ENCODE measurements at places on chromosomes 3 and 15.

- no peak for DNase-seq
These were observed 263.2 kb downstream of the NLGN1 start for GRCh38 chr3:173660645-173661299.

- DNase-seq, result no peak
These were observed 110.3 kb downstream of the MFSD1 start for GRCh38 chr3:158912188-158912587.

DNA sequence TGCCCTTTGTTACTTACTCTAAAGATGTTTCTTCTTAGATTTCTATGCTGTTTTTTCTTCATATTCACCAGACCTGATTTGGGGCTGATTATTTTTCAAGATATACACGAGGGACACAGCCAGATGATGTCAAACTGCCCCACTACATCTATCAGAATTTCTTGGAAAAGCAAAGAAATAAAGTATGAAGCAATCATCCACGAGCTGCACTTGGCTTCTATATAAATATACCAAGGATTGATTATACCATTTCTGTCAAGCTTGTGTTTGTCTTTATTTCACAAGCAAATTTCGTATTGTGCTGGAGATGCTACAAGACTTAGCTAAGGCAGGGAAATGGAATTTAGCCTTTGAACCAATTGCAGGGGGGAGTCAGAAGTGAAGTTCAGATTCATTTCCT, 715.1 kb upstream of the NR2F2 start:
- no peak for DNase-seq

GRCh38 chr3:125428216-125428830, 53.2 kb upstream of the ZNF148 start:
- peak; percentile 29 for DNase-seq

DNA sequence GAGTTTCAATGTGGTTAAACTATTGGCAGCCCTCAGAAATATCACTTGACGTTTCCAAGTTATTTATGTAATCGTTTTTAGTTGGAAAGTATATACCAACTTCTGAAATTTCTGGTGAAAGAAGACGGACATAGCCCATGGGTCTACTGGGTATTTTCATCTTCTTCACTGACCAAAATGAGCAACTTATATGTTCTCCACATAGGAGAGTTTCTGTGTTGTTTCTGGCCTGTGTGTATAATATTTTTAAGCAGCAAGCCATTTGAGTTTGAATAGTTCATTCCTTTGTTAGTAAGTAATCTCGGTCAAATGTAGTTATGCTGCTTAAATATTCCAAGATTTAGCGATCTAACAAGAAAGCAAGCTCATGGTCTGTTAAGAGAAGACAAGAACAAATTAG, 57.3 kb downstream of the ADAMTSL3 start:
- no peak for DNase-seq

- no peak for DNase-seq
These were observed 514 bp downstream of the IGF2BP2 start for GRCh38 chr3:185824051-185825005.

DNA sequence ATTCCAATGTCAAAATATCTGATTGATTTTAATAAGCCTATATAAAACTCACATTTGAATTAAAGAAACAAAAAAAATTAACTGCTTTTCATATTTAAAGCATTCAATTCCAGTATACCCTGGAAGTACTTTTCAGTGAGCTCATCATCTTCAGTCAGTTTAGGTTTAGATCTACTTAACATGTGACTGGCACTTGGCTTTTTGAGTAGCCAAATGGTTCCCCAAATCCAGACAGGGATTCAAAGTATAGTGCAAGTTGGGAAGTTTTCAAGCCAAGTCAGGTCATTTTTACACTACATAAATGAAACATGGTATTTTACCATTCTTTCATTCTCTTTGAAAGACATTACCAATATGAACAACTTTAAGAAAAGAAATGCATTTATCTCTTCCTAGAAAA, 57.5 kb downstream of the ATP8B4 start:
- no peak for DNase-seq

DNA sequence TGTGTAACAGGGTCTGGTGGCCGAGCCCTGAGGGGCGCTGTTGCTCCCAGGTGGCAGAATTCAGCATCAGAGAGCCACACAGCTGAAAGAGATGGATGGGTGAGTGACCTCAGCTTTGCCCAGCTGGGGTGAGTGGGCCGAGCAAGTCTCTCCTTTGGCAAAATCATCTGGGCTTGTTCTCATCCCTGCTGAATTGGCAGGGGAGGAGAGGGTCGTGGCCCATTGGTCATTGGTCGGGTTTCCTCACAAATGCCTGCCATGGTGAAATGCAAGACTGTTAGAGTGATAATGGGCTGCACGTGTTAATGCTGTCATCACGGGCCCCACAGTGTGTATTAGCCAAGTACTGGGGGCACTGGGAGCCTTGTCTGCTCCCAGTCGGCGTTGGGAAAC, 15.9 kb downstream of the ABHD2 start:
- DNase-seq, result no peak

DNA sequence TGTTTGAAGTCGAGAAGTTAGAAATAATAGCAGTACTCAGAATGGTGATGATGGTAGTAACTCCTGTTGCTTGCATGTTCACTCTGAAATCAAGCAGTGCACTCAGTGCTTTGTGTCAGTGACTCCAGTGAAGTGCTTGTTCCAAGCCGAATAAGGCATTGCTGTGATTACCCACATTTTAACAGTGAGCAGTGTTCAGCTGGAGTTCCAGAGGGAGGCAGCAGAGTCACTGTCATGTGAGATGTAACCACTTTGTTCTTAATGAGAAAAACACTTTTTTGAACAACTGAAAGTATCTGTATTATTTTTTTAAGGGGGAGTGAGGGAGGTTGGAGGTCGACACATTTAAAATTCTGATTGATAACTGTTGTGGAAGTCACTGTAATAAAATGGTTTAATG, 3.7 kb downstream of the MDFIC2 start:
- DNase-seq, result no peak

GRCh38 chr3:86175593-86176444, 815.1 kb downstream of the VGLL3 start:
- no peak for DNase-seq

- DNase-seq, result no peak
These were observed 75.3 kb downstream of the RFX7 start for GRCh38 chr15:56168394-56168793.

GRCh38 chr3:42501681-42502428, 588 bp upstream of the VIPR1 start:
- no peak for DNase-seq

- no peak for DNase-seq
These were observed 368.4 kb downstream of the MECOM start for GRCh38 chr3:169295126-169295525.

DNA sequence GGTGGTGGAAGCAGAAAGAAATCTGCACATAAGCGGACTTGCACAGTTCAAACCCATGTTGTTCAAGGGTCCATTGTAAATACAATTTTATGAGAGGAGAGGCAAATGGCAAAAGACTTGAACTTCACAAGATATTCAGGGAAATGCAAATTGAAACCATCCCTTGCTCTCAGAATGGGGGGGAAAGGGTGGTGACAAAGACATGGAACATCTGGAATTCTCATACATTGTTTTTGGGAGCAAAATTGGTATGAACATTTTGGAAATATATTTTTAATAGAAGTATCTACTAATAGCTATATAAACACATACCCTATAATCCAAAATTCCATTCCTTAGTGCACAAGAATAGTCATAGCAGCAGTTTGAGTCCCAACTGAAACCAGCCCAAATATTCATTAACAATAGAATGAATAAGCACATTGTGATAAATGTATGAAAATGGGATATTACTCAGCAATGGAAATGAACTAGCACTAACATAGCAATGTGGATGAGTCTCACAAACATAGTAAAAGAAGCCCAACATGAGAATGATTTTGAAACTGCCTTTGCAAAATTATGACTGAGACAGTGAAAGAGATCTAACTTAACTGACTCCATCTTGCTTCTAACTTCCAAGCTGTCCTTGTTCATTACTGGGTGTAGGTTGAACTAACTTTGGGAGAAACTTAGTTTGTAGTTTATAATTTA, 77.2 kb downstream of the CD200R1L start:
- peak; percentile 44 for DNase-seq

- DNase-seq, result peak; percentile 46
These were observed 10.0 kb downstream of the GATA2 start for GRCh38 chr3:128482666-128483656.

DNA sequence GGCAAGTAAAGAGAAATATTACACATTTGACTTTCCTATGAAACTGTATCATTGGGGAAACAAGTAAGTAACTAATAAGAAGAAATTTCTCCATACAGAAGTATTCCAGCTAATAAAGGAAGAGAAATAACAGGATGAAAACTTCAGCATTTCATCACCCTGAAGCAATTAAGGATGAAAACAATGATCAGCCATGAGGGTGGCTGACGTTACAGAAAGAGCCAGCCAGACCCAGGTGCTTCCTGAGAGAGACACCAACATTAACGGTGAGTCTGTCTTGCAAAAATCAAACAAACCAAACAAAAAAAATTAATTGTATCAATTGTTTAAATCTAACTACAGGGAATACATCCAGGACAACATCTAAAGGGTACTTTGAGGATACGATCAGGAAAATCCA, 190.0 kb downstream of the ARRDC4 start:
- DNase-seq, result no peak

GRCh38 chr3:159796226-159796625, 192.4 kb upstream of the IL12A start:
- DNase-seq, result no peak

DNA sequence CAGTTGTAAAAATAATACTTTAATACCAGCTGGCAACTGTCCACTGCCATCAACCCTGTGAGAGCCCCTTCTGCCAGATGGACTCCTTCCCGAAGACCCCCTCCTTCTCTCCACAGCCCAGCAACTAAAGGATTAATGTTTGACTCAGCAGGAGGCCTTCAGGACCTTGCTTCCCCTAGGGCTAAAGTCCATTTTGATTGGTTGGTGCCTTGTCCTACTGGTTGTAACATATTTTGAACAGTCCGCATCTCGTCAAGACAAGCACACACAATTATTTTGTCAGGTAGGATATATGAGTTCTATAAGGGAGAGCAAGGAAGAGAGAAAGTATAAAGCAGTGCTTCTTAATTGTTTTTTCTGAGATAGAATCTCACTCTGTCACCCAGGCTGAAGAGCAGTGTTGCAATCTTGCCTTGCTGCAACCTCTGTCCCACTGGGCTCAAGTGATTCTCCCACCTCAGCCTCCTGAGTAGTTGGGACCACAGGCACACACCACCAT, 18.6 kb downstream of the ACOX2 start:
- no peak for DNase-seq

- DNase-seq, result no peak
These were observed 151.4 kb downstream of the KLF13 start for GRCh38 chr15:31477851-31478701.

- no peak for DNase-seq
These were observed 74.7 kb downstream of the WDR76 start for GRCh38 chr15:43901495-43901894.

DNA sequence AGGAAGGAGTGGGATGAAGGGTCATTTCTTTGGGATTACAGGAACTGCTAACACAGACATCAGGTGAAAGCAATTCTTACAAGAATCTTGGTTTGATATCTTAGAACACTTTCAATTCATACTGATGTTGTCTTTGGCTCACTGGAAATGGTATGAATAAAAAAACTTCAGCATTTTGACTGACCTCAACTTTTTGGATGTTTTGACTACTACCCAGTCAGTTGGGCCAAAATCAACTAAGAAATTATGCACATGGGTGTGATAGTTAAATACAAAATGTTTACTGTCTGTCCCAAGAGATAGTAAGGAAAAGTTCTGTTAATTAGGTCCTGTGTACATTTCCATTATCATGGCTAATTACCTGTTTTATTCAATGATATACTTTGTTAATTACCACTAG, 165.5 kb upstream of the LRIG1 start:
- no peak for DNase-seq

- DNase-seq, result no peak
These were observed 262.1 kb downstream of the IGSF11 start for GRCh38 chr3:118772547-118773011.

DNA sequence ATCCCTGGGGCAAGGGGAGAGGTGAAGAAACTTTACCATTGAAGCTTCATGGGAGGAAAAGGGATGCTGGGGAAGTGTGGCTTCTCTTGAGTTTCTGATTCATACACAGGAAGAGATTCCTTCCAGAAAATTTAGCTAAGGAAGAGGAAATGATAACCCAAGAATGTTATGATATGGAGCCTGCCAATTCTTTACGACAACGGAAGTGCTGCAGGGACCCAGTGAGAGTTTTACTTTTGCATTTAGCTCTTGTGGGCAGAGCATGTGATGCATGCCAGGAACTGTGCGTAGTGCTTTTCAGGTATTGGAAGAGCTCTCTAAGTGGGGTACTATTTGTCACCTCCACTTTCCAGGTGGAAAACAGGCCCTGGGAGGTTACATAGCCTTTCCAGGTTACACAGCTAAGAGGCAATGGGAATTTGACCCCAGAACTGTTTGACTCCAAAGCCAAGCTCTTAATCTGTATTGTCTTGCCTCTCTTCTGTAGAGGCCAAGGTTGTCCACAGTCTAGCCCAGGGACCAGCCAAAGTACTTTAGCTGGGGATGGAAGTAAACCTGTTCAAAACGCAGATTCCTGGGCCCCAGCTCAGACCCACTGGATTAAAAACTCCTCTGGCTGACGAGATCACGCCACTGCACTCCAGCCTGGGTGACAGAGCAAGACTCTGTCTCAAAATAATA, 23.0 kb downstream of the CMTM7 start:
- peak; percentile 16 for DNase-seq

- peak; percentile 27 for DNase-seq
These were observed 1.2 kb upstream of the SNAPC5 start for GRCh38 chr15:66498501-66499386.

DNA sequence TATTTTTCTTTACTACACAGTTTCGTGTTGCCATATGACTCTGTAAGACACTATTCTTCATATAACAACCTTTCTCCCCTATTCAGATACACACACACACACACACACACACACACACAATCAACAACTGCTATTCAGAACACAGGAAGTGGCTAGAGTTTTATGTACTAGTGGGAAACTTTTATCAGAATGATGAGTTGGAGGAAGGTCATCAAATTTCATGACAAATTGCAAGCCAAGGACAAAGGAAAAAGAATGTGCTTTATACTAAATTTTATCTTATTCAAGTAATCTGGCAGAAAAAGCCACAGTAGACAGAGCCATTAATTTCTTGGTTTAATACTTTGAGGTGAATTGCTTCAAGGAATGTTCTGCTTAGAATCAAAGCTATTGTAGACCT, 899.8 kb downstream of the ROBO2 start:
- no peak for DNase-seq

- no peak for DNase-seq
These were observed 799 bp downstream of the VPS33B start for GRCh38 chr15:91021516-91022074.

GRCh38 chr3:45034612-45035252, 8.6 kb downstream of the CLEC3B start:
- no peak for DNase-seq

DNA sequence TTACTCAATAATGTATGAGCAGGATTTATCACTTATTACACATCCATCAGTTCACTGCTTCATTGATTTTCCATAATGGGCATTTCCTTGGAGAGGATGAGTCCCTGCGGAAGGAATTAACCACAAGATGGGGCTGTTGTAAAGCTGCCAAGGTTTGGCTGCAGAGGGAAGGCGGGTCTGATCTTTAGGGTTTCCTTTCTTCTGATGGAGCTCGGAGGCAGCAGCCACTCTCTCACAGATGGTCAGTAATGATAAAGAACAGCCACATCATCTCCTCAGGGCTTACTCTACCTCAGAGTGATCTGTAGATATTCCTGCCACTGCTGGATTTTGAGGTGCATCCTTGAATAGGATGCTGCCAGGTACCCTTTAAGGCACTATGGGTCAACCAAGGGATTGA, 115.2 kb downstream of the USP13 start:
- DNase-seq, result no peak

GRCh38 chr3:71421475-71421819, 162.1 kb downstream of the FOXP1 start:
- DNase-seq, result no peak

Measured in skin of body (tissue), 3 donors.